ENCODE measurements at places on chromosomes 16 and 17.

GRCh38 chr17:69265873-69266272 is 37.2 kb upstream of the ABCA10 start:
- no peak for DNase-seq

DNA sequence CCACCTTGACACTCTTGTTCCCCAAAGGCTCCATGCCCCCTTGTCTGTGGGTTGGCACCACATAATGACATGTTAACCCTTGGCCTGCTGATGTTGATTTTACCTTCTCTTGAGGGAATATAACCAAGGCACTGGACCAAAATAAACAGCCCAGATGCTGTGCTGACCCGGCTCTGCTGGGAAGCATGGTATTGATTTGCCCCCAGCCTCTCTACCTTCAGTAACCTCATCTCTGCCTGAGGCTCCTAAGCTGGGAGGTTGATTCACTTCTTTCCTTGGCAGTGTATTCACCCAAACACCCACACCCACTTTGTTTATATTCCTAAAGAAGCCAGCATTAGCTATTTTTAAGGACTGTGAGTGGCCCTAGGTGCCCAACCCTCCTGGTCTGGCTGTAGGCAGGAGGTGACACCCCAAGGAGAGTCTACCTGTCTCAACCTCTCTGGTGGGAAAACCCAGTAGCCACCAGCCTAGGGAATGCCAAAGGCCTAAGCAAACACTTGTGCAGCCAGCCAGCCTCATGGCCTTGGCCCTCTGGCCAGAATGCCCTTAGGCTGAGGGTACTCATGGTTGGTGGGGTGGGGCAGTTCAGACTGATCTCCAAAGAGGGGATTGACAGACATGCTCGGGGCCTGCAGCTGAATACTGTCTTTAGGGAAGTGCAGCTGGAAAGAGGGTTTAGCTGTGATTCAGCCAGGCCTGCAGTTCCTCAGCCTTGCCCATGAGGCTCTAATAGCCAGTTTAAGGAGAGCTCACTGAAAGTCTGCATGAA is 42.7 kb downstream of the GNAO1 start:
- no peak for DNase-seq

DNA sequence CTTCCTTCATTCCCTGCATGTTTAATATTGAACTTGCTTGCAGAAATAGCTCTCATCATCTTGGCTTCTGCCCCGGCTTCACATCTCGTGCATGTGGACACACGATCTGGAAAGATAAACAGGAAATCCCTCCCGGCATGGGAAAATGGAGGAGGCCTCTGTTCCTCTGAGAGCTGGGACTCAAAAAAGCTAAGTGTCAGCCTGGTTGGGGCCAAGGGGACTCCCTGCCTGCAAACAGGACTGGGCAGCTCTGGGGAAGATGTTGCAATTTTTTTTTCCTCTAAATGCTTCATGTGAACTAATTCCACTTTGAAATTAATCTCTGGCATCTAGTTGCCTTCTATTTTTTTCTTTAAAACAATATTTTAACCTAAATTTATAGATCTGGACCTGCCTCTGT is 24.8 kb downstream of the ITPRIPL2 start:
- peak; percentile 85 for DNase-seq

DNA sequence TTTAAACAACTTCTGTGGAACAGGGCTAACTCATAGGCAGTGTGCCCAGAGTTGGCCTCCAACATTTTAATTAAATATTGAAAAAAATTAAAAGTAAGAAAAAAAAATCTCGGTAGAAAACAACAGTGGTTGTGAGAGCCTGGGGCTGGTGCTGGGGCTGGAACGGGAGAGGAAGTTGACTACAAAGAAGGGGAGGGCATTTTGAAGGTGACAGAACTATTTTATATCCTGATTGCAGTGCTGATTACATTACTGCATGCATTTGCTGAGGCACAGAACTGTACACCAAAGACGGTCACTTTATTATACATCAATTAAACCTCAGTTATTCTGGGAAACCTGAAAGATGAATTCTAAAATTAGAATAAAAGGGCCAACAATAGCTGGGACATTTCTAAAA is 142.5 kb downstream of the PARN start:
- no peak for DNase-seq

DNA sequence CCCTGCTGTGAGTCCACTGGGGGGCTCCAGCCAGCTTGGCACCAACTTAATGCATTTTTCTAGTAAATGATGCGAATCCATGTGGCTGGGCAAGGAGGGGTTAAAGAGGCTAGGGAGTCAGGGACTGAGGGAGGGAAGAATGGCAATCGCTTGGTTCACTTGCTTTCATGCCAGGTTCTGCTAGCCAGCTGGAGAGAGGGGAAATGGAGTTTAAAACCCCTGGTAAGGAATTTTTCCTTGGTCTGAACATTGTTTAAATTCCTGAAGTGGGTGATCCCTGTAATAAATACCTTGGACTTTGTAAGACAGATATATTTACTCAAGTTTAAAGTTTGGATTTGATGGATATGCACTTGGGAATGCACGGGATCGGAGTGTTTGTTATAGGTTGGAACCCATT is 22.8 kb downstream of the ANKFN1 start:
- DNase-seq: no peak

- peak; percentile 48 for DNase-seq
Measured at GRCh38 chr17:6070913-6071511, 833 bp downstream of the WSCD1 start.

DNA sequence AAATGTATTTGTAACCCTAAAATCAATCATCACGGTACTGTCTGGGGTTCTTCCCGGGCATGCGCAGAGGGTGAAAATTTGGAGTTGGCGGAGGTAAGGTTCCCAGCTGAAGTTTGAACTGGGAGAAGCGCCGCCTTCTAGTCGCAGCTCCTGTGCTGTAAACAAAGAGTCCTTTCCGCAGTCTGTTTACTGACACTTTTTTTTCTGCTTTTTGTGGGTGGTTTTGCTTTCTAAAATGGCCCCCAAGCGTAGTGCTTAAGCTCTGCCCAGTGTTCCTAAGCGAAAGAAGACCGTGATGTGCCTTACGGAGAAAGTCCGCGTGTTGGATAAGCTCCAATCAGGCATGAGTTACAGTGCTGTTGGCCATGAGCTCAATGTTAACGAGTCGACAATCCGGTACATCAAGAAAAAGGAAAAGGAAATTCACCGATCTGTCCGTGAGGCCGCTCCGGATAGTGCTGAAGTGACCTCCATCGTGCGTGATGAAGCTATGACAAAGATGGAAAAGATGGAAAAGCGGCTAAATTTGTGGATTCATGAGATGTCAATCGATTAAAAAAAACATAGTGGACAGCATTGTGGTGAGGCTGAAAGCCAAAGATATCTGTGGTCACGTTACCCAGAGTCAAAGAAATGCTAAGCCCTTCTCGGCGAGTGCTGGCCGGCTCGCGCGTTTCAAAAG is 570 bp upstream of the CFDP1 start:
- DNase-seq: peak; percentile 70

DNA sequence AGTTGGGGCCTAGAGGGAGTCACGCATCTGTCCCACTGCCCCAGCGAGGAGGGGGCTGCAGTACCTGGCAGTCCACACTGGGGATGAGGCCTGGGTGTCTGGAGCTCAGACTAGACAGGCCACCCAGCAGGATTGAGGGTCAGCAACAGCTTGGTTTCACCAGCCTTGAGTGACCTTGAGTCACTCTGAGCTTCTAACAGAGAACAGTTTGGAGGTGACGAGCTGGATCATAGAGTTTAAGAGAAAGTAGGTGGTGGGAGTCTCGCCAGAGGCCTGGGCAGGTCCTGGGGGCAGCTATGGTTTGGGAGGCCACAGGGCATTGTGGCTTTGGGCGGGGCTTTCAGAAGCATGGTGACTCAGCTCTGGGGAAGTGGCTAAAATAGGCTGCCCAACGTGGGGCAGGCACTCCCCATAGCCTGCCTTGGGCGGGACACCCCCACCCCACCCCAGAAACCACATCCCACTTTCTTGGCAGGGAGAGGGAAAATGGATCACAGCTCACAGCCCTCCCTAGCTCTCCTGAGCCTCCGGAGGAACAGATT is 20.5 kb downstream of the CDC42EP4 start:
- DNase-seq: no peak

DNA sequence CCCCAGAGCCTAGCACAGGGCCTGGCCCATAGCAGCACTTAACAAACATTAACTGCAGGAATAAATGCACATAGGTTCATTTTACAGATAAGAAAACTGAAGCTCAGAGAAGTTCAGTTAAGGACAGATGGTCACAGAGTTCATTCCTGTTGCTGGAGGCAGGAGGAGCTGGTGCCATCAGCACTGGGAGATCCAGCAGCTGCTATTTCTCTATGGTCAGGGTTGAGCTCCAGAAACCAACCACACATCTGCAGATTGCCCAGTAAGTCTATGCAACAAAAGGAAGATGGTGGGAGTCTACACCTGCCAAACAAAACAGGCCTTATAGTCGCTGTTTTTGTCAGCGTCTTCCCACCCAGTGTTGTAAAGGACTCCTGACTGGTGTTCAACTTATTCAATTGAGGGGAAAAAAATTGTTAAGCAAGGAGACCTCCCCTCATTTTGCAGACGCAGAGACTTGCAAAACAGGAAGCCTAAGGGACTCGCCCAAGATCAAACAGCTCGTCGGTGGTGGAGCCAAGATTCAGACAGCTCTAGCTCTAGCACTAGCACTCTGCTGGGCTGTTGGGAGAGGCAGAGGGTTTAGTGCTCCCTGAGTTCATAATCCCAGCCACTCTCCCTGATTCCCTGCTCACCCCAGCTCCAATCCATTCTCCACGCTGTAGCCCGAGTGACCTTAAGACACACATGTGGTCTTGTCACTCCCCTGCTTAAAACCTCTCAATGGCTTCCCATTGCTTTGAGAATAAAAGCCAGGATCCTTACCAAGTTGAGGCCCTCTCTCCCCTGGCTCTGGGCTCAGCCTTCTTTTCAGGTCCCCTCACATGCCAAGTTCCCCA is 9.0 kb downstream of the NOG start:
- DNase-seq: no peak
